ENCODE measurements at places on chromosomes 13 and 19.

GRCh38 chr13:43786472-43786765 lies 353 bp downstream of the ENOX1 start:
- DNase-seq, result no peak

- DNase-seq, result no peak
These were observed 78.4 kb downstream of the IRS2 start for GRCh38 chr13:109707742-109708617.

DNA sequence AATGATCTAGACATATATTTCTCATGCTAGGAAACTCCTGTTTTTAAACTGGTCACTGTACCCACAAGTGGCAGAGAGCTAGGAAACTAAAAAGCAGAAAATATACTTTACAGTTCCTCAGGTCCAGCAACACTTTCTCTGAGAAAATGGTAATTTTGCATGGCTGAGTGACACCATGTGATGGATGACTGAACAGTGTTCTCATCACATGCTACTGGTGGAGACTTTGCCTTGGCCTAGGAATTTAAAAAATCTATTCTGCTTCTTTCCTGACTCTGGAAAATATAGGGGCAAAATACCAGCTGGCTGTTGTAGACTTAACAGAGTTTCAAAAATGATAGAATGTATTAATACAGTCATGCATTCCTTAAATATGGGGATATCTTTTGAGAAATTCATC lies 50.0 kb downstream of the LATS2 start:
- no peak for DNase-seq

GRCh38 chr13:43303033-43303729 lies 279.8 kb downstream of the DNAJC15 start:
- DNase-seq, result no peak

All from CD4-positive, alpha-beta T cell treated with Interferon alpha-2 for 1 hour (primary cell).